ENCODE measurements at places on chromosomes 6 and 20. TPM values are rescaled to one million over a fixed set of nuclear protein-coding genes. Genes with fewer than 3 reads are reported as not detected.

- no peak for DNase-seq
Observed at GRCh38 chr6:23228439-23229024, 659.2 kb downstream of the HDGFL1 start.

The THEMIS gene
- 0.52 TPM for total RNA-seq

The CNR1 gene
- 11.1 TPM for total RNA-seq

GRCh38 chr6:154995254-154996015, at the start of gene TIAM2:
TSS of gene TIAM2 (plus strand) at chr6:154995315. CDS start at chr6:155129224, 133,909 bp downstream.
- peak; percentile 81 for DNase-seq

GRCh38 chr6:8000636-8001035, 63.6 kb downstream of the BLOC1S5 start:
- no peak for DNase-seq

GRCh38 chr6:13827032-13827431, 12.7 kb upstream of the MCUR1 start:
- DNase-seq: no peak

The NRN1 gene
- total RNA-seq: 15.9 TPM

DNA sequence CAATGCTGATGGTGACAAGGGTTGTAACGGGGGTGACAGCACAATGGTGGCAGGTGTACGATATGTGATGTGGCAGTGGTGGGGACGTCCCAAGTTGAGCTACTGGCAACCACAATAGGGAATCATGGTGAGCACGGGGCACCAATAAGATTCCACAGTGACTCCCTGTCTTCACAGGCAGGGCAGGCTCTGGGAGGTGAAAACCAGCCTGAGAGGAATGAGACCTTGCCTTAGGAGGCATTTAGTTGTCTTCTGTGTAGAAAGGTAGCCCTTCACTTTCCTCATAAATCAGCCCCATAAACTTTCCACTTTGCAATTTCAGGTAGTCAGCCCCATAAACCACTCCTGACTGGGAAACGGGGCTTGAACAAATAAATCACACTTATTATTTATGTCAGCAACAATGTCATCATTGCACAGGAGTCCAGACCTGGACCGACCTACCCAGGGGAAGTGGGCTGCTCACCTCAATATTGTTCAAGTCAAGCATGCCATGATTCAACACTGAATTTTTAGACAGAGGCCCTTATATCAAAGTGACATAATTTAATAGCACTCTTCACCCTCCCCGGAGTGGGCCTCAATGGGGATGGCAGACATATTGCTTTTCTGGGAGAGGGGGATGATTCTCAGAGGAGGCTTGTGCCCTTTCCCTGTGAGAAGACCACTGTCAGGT, 150.8 kb downstream of the CDC5L start:
- no peak for DNase-seq

DNA sequence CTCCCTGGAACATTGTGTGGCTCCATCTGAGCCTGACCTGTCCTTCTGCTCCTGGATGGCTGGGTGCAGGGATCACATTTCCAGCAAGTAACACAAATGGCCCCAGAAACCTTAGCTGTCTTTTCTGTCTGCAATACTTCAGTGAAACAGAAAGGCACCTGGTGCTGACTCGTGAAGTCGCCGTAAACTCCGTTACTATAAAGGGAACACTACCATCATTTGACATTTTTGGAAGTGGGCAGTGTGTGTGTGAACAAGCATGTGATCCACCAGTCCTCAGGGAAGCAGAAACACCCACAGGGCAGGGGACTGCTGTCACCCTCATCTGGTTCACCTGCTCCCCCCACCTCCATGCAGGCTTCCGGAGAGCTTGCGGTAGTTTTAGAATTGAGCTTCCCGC, 23.9 kb downstream of the SERPINB6 start:
- no peak for DNase-seq

The HSPA1L gene
- 1.7 TPM for total RNA-seq

The APOBEC2 gene
- 0.43 TPM for total RNA-seq

GRCh38 chr6:1554476-1555310, 55.0 kb upstream of the FOXC1 start:
- DNase-seq: peak; percentile 93

The OR2B6 gene
- total RNA-seq: not detected

The ASIP gene
- not detected for total RNA-seq

DNA sequence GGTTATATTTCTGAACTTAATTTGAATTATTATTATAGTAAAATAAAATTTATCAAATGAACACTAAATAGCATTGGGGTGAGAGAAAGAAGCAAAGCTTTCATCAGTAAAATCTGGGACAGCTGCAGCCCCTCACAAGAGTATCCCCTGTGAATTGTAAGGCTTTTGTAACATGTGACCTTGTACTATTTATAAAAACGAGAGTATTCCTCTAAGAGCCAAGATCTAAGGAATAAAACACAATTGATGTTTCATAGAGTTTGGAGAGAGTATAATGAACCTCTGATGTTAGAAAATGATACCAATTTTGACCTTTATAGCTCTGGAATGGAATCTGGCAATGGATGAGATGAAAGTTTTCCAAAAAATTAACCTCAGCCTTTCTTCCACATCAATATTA, 617.2 kb upstream of the ID4 start:
- no peak for DNase-seq

The BACH2 gene
- total RNA-seq: 4.5 TPM

The BTBD3 gene
- 18.4 TPM for total RNA-seq

The HLA-DRA gene
- 101 TPM for total RNA-seq

- no peak for DNase-seq
Observed at GRCh38 chr6:31737315-31737990, 1.1 kb upstream of the CLIC1 start.

GRCh38 chr6:160121558-160121957, at the start of gene SLC22A1:
TSS of gene SLC22A1 (plus strand) at chr6:160121815. CDS start at chr6:160121936, 121 bp downstream.
- no peak for DNase-seq

The GHRH gene
- total RNA-seq: not detected

DNA sequence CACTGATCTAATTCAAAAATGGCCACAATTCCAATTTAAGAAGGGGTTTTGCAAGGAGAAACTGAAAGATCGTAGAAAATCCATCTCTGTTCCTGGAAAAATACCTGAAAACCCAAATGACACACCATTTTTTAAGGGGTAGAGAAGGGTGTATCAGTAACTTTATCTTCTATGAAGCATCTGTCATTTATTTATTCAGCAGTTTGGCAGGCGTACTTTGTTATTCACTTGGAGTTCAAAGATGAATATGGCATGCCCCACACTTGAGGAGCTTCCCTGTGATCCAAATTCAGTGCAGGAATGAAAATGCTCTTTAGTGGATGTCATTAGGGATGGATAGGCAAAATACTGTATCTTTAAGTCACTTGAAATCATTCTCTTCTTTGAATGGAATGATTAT, 7.2 kb downstream of the HINT3 start:
- no peak for DNase-seq

DNA sequence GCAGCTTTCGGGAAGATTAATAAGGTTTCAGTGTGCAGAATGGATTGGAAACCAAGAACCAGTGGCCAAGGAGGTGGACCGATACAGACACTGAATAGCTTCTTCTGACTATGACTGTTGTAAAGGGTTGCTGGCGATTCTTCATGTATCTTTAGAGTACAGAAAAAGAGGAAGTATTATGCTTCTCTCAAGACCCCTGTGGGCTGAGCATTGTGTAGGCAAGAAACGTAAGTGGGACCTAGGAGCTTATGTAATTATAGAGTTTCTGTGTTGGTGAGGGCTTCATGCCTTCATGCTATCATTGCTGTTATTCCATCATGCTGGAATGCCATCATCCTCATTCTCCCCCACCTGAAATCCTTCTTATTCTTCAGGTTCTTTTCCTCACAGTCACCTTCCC, 105.4 kb upstream of the AKIRIN2 start:
- no peak for DNase-seq

Data from posterior vena cava (tissue), 2 donors.